ENCODE measurements at places on chromosomes 1 and 21. TPM values are rescaled to one million over a fixed set of nuclear protein-coding genes. Genes with fewer than 3 reads are reported as not detected.
A peak's percentile ranks its signal among the peaks of the same experiment; 100 is the strongest.

DNA sequence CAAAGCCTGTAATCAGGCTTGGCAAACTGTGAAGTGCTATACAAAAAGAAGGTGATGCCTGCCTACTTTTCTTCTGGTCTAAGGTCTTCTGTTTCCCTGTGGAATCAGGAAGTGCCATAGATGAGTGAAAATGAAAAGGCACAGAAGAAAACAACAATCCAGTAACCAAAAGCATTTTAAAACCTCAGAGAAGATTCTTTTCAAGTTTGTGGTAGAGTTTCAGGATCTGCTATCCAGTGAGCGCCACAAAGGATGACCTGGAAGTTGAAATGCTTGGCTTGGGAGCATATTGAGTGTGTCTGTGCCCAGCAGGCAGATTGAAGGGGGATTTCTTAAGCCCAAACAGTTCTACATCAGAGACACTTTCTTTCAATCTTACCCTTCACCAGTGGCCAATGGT is 272.2 kb downstream of the PAPPA2 start:
- DNase-seq = no peak

DNA sequence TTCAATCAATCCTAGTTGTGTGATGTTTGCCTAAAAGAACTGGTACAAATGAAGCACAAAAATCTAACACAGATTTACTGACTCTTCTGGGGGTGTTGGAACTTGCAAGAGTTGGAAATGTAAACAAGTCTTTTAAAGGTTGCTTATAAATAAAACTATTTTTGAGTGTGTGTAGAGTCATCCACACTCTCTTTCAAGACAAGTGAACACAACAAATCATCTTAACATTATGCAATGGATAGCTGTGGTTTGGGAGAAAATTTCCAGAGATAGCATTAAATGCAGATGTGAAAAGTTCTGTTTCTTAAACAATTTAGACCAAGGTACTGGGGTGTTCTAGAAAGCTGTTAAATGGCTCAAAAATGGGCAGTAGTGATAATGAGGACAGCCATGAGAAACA is 28.7 kb downstream of the C1orf87 start:
- no peak for DNase-seq

HSF2BP gene
- polyA plus RNA-seq = 0.11 TPM

OLIG2 gene
- not detected for polyA plus RNA-seq

DNA sequence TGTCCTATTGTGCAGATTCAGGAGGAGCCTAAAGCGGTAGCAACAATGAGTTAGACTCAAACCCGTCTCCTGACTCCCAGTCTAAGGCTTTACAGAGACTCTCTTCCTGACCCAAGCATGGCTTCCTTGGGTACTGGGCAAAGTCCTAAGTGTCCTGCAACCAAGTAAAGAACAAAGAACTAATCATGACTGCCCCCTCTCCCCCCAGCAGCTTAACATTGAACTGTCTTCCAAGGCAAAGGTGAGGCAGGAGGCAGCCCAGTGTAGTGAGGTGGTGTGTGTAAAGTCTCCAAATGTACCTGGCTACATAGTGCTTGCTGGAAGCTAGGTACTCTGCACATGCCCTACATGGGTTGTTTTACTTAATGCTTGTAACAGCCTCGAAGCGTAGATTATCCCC is 2.3 kb downstream of the FABP3 start:
- no peak for DNase-seq

DNA sequence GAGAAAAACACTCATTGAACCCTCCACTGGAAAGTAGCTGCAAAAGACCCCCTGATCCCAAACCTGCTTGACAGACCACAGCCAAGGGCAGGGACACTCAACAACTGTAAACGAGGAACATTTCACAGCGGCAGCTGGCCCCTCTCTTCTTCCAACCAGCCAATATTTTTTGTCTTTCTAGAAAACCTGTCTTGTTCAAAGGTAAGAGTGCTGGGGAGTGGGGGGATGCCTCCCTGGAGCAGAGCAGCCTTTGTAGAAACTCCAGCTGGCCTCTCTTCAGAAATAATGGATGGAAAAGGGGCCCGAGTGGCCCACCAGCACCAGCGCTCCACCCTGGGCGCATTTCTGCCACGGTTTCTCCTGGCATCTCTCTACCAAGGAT is 384.0 kb downstream of the RRAGC start:
- no peak for DNase-seq

GRCh38 chr1:198079432-198079951 is 77.3 kb upstream of the NEK7 start:
- no peak for DNase-seq

DNA sequence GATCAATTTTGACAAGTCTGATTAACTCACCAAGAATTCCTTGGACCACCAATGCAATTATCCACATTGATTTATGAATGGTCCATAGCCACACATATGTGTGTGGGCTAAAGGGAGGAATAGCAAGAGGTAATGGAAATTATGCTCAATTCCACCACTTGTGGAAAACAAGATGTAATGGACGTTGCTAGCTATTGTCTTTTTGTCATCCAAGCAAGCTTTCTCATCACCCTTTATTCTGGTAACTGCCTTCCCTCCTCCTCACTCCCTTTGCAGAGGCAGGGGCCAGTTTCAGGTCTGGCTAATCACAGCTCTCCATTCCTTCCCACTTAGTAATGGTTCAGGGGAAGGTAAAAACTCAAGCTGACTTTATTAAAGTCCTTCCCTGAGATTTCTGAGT is 24.7 kb upstream of the RAB3GAP2 start:
- no peak for DNase-seq

GRCh38 chr1:72105201-72105600 is 177.1 kb downstream of the NEGR1 start:
- DNase-seq = no peak

DNA sequence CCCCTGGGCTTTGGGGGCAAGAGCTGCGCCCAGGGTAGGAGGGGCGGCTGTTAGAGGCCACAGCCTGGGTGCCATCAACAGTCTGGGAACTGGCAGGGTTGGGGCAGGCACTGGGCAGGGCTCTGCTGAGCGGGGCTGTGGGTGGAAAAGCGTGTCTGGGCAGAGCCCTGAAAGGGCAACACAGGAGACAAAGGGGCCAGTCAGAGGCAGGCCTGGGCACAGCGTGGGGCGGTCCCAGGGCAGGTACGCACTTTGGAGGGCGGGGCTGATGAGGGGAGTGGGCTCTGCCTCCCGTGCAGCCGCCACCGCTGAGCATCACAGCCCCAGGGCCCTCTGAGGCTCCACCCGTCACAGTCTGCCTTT is 13.9 kb downstream of the CELSR2 start:
- DNase-seq = peak; percentile 83

- no peak for DNase-seq
Measured at GRCh38 chr1:230558324-230558723, 84.0 kb upstream of the COG2 start.
